Hematopoietic multipotent progenitor cell treated with erythropoietin and hydrocortisone succinate and interleukin-3 and kit ligand, for 4 days (in vitro differentiated cells): ENCODE measurements at places on chromosomes 1 and 21.

GRCh38 chr1:228204958-228205357 lies 2.9 kb upstream of the OBSCN start:
- no peak for DNase-seq

DNA sequence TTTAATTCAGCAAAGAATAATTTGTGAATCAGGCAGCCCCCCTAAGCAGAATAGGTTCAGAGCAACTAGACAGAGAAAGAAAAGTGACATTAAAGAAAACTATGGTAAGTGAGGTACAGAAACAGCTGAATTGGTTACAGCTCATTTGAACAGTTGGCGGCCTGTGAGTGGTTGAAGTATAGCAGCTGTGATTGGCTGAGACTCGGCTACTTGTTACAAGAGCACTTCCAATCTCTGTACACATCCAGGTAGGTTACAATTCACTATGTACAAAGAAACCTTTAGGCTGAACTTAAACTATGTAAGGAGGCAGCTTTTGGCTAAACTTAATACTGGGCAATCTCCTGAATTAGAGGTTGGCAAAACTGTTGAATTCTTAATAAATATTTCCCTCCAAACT lies 171.1 kb upstream of the LHX8 start:
- DNase-seq = no peak

DNA sequence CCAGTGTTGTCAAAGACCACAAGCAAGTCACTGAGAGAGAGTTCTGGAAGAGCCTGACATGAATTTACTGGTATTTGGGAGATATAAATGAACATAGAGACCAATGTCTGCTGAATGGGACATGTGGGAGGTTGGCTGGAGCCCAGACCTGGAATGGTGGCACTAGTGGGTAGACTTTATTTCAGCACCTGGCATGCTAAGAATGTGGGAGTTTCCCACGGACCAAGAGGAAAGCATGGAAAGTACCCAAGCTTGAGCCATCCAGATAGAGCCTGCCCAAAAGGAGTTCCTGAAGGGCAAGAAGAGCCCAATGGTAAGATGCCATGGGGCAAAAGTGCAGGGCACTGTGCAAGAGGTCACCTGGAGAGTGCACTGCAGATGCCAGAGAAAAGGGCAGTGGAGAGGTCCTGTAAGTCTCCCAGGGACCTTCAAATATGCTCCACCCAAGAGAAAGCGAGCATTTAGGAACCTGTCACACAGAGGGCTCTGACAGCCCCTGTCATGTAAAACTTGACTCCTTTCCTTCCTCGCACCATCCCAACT lies 8.1 kb upstream of the ZNF687 start:
- DNase-seq = no peak

DNA sequence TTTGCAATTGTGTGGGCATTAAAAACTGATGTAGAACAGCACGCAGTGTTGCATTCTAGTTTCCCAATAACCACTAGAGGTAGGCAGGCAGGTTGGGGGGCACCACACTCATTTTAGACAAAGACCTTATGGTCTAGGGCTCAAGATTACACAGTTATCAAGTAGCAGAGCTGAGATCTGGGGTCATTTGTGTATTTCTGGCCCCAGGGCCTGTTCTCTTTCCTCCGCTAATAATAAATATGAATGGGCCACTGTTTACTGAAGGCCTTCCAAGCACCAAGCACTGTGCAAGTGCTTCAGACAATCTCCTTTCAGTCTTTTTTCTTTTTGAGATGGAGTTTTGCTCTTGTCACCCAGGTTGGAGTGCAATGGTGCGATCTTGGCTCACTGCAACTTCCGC lies 23.9 kb downstream of the LDLRAD2 start:
- no peak for DNase-seq
